ENCODE measurements at places on chromosomes 5 and 9. TPM values are rescaled to one million over a fixed set of nuclear protein-coding genes. Genes with fewer than 3 reads are reported as not detected.

Gene CKS2
- 93.5 TPM for total RNA-seq

- DNase-seq, result no peak
Measured at GRCh38 chr5:109705596-109705995, 15.9 kb downstream of the MAN2A1 start.

DNA sequence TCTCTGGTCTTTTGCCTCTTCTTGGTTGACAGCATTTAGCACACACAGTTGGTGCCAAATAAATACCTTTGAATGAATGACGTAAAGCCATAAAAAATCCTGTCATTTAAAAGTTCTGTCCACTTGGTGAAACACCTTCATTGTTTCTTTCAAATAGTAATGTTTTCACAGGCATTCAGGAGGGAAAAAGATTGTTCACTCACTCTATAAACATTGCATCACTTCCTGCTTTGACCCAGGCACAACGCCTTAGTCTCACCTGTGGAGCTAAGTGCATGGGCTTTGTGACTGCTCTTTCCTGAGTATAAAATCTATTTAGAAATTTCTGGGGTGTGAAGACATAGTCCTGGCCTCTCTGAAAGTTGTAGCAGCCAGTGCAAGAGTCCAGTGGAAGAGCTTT is 88.9 kb upstream of the CXCL14 start:
- DNase-seq, result no peak

DNA sequence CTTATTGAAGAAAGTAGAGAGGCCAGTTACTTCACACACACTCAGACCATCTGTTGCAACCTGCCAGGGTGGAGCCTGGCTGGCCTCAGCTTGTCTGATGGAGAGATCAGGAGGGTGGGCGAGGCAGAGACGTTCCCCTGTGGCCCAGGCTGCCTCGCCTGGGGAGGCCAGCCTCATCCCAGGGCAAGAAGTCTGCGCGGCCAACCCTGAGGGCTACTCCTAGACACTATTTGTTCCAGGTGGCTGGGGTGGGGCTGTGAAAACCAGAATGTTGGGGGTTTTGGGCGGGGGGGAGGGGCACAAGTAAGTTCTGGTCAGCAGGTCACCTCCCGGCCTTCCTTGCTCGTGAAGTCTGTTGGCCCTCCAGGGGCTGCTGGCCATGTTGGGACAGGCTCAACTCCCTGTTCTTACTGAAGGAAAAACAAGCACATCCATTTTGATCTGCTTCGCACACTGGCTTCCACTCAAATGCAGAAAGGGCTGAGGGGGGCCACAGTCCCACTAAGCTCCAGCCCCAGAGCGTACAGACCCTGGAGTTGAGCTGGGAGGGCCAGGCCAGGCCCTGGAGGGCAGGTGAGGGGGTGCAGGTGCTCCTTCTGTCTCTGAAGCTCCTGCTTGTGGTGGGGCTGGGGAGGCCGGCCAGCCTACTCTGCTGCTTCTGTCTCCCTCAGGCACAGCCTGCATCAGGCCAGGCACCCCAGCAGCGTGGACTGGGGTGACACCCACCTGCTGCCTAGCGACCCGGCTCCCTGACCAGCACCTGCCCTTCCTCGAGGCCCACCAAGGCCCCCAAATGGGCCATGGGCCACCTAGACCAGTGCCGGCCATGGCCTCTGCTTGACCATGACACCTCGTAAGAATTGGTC is 46.6 kb downstream of the SECISBP2 start:
- DNase-seq, result no peak

Gene NNT
- total RNA-seq, result 31.9 TPM

Gene IL12B
- not detected for total RNA-seq

Gene HAVCR1
- not detected for total RNA-seq

Gene PFN3
- total RNA-seq, result not detected

- no peak for DNase-seq
Measured at GRCh38 chr5:143659599-143660238, 152.2 kb upstream of the HMHB1 start.

DNA sequence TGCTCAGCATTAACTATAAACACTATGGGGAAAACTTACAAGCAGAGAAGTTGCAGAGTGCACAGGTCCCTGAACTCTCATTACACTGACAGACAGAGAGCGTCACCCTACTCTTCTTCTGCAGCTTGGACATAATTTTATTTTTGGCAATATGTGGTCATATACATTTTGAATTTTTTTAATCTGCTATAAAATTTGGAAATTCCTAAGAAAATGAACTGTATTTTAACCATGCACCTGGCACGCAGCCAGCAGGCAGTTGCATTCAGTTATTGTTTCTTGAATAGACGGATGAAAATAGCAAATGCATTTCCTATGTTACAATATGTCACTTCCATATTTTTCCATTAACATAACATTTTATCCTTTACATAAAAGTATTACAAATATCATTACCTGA is 100.2 kb downstream of the SLC25A46 start:
- no peak for DNase-seq

Gene PITX1
- total RNA-seq, result 735 TPM

- no peak for DNase-seq
Measured at GRCh38 chr9:126664900-126665643, 51.3 kb downstream of the LMX1B start.

DNA sequence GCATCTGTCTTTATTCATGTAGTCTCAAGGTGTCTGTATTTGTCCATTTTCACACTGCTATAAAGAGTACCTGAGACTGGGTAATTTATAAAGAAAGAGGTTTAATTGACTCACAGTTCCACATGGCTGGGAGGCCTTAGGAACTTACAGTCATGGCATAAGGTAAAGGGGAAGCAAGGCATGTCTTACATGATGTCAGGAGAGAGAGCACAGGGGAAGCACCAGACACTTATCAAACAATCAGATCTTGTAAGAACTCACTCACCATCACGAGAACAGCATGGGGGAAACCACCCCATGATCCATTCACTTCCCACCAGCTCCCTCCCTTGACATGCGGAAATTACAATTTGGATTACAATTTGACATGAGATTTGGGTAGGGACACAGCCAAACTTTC is 44.2 kb downstream of the NLN start:
- no peak for DNase-seq

GRCh38 chr5:149432911-149433401 is 53.9 kb upstream of the IL17B start:
- no peak for DNase-seq

- DNase-seq, result no peak
Measured at GRCh38 chr5:169350016-169350415, 49.1 kb upstream of the SLIT3 start.

GRCh38 chr5:72722792-72723452 is 93.5 kb upstream of the TNPO1 start:
- DNase-seq, result no peak

DNA sequence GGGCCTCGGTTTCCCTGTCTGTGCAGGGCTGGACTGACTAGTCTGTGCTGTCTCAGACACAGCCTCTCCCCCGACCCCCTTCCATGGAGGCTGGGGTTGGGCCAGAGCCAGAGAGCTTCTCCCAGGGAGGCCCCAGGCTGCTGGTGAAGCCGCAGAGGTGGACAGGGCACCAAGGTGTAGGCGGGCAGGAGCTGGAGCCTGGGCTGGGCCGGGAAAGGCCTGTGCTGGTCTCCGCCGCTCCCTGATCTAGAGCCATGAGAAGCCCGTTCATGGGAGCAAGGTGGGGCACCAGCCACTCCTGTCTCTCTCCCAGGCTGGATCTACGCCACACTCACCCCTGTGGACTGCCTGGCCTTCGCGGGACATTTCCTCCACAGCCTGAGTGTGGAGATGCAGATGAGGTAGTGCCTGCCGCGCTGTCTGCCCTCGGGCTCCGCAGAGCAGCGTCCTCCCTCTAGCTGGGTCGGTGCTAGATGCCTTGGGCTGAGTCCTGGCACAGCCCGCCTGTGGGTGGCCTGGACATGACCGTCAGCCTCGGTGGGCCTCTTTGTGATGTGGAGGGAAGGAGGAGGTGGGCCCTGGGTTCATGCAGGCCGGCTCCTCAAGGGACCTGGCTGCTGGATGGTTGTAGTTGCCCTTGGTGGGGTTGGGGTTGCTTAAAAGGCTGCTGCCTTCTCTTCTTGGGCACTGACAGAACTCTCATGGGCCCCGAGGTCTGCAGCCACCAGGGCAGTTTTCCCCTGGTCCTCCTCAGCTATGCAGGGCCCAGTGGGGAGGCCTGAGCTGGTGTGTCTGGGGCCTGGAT is 79.4 kb downstream of the PHF2 start:
- no peak for DNase-seq

DNA sequence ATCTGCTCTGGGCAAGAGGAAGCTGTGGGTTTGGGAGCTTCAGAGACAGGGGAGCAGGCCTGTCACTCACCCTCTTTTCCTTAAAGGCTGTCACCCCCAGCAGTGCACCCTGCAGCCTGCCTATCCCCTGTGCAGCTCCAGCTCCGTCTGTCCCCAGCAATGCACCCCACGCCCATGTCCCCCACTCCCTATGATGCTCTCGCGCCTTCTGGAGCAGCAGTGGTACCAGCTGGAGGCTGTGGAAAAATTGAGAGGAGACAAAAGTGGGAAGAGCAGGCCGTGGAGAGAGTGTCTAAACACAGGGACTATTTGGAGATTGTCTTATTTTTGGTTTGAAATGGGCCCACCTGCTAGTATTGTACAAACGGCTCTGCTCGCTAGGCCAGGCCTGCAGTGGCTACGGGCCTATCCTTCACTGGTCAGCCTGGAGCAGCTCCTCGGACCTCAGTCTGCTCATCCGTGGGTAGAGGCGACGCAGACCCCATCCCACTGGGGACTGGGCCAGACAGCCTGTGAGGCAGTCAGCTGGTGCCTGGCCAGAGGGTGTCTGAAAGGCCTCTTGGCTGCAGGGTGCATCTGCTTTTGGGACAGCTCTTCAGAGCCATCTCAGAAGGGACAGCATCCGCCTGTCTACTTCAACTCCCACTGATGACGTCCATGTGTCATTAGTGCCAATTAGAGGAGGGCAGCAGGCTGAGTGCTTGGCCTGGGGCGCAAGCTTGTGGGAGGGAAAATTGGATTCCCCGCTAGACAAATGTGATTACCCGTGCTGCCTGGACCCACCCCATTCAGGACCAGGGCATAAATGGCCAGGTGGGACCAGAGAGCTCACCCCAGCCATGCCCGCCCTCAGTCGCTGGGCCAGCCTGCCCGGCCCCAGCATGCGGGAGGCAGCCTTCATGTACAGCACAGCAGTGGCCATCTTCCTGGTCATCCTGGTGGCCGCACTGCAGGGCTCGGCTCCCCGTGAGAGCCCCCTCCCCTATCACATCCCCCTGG is at the start of gene DBH:
DBH (plus strand) TSS at position 831 of the 999 bp plus-strand sequence; CDS start at position 840, 9 bp downstream.
- DNase-seq, result no peak

DNA sequence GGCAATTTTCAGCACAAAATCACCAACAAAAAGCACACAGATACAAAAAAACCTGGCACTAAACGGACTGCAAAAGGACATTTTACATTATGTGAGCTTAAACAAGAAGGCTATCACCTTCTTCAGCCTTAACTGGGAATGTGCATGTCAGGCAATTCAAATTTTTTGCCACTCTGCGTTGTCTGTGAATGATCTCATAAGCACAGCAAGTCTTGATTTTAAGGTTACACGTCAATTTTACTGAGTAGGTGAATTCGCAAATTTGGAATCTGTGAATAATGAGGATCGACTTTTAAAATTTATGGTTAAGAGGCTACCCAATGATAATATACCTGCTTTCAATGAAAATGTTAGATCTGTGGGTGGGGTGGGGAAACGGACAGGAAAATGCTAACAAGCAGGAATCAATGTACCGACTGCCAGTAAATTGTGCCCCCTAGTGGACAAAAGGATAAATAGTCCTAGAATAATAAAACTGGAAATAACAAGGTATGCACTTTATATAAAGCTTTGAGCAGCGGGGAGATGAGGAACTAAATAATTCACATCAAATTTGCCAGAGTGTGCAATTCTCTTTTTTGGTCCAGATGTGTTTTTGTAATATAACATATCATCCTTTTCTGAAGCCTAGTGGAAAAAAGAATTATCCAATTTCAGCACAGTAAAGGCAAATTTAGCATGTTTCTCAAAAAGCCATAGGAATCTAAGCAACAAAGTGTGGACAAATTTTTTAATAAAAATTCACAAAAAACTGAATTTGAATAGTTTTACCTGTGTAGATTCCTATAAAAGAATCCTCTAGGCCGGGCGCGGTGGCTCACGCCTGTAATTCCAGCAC is 20.5 kb downstream of the EQTN start:
- DNase-seq, result no peak

Gene PRLR
- total RNA-seq, result 1.9 TPM

- DNase-seq, result no peak
Measured at GRCh38 chr5:4019009-4019769, 423.6 kb downstream of the IRX1 start.

DNA sequence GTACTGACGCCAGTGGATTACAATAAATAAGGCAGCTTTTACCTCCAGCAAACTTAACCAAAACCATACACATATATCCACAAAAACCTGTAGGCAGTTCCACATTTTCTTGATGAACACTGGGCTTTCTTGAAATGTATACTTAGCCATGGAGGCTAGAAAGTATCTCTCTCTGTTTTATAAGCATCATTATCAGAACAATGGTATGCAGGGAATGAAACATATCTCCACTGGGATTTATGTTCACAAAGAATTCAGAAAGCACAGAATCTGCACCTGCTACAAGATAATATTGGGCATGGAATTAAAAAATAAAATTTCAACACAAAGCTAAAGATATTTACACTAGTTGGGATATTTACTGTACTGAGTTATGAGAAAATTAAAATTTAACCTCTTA is 126.1 kb upstream of the RASA1 start:
- no peak for DNase-seq

Gene ADRA1B
- total RNA-seq, result not detected

DNA sequence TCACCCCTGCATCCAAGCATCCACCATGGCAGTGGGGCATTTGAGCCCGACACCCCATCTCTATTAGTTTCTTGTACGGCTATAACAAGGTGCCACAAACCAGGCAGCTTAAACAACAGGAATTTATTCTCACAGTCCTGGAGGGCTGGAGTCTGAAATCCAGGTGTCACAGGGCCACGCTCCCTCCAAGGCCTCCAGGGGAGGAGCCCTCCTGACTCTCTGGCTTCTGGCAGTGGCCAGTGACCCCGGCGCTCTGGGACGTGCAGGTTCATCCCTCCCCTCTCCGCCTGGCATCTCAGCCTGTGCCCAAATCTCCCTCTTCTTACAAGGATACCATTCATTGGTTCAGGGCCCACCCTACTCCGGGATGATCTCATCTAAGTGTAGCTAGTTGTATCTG is 394.5 kb upstream of the IRX1 start:
- no peak for DNase-seq

Gene TMEM267
- total RNA-seq, result 11.7 TPM

Gene PCDHA2
- total RNA-seq, result not detected

Gene ACO1
- 10.7 TPM for total RNA-seq

DNA sequence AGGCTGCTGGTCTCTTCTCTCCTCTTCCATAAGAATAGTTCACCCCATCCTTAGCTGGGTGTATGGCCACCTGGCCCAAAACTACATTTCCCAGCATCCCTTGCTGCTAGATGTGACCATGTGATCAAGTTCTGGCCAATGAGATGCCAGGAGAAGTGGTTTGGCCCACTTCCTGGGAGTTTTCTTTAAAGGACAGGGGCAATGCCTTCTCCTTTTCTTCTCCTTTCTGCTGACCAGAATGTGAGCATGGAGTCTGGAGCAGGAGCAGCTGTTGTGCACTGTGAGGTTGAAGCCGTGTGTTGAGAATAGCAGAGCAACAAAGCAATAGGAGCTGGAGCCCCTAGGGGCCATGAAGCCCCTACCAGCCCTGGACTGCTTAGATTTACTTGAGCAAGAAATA is 36.8 kb downstream of the C9orf50 start:
- DNase-seq, result no peak

Measured in esophagus squamous epithelium (tissue), 5 donors.